ENCODE measurements at places on chromosomes 1 and 21. TPM values are rescaled to one million over a fixed set of nuclear protein-coding genes. Genes with fewer than 3 reads are reported as not detected.

The C1orf35 gene
- 21.5 TPM for total RNA-seq

DNA sequence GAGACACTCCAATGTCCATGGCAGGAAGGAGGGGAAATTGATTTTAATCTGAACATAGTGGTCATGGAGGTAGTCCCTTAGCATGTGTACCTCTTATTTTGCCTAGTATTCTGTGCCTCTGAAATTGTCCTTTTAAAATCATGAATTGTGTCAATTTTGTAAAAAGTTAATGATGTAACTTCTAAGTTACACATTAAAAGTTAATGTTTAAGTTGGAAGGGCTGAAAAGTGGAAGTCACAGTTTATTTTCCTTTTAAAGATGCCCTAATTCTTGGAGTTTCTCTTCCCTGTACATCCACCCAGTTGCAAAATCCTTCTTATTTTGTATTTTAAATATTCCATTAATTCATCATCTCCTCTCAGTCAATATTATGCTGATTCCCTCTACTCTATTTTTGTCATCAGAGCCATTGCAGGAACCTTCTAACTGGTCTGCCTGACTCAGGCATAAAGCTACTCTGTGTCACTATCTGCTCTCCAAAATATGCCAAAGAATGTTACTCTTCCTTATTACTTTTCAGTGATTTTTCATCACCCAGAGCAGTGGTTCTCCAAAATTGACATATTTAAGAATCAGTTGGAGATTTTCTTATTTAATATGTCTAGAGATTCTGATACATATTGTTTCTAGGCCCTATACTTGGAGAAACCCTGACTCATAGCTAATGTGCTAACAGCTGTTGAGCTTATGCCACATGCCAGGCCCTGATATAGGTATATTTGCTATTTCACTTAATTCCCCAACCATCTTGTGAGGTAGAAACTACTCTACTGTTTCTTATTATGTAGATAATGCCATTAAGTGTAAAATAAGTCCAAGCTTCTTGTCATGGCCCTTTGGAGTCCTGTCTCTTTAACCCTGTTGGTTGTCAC is 5.1 kb downstream of the HOOK1 start:
- no peak for DNase-seq

- no peak for DNase-seq
Measured at GRCh38 chr1:229098903-229099578, 171.9 kb upstream of the RAB4A start.

DNA sequence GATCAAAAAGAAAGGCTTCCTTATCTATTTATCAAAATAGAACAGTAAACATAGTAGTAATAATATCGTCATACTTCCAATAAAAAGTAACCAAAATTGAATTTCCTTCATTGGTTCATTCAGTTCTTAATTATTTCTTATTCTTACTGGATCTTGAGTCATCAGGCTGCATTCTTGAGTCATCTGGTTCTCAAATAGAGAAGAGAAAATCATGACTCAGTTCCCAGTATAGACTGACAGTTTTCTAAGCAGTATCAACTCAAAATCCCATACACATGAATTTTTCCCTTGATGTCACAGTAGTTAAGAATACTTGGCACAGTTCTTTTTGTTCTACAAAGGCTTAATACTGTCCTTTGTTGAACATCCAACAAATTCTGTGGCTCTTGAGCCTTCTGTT is 626.9 kb upstream of the ADGRL4 start:
- no peak for DNase-seq

The ITLN1 gene
- total RNA-seq, result not detected

Measured in GM12878 (cell line).